ENCODE measurements at places on chromosomes 12 and 14. TPM values are rescaled to one million over a fixed set of nuclear protein-coding genes. Genes with fewer than 3 reads are reported as not detected.
A peak's percentile ranks its signal among the peaks of the same experiment; 100 is the strongest.

The M6PR gene
- total RNA-seq, result 141 TPM

The DNAH10 gene
- total RNA-seq, result 0.68 TPM

The SYNDIG1L gene
- 0.34 TPM for total RNA-seq

The IRAK3 gene
- total RNA-seq, result 4.5 TPM

The DENND5B gene
- total RNA-seq, result 32.3 TPM

The SPIC gene
- total RNA-seq, result not detected

The PRH2 gene
- not detected for total RNA-seq

DNA sequence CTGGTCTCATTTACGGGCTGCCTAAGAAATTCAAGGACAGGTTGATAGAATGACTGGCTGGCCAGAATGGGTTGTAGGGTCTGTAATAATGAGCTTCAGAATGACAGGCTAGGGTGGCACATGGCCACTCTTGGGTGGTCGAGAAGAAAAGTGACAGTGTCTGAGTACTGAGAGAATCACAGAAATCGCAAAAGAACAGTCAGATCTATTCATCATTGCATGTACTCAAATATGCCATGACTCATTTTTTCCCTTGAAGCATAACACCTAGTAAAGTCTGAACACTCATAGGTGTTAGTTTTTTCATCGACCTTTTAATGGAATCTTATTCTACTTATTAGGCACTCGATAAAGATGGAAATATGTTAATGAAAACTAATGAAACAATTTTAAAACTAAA, 37.8 kb upstream of the SEL1L start:
- DNase-seq, result no peak

DNA sequence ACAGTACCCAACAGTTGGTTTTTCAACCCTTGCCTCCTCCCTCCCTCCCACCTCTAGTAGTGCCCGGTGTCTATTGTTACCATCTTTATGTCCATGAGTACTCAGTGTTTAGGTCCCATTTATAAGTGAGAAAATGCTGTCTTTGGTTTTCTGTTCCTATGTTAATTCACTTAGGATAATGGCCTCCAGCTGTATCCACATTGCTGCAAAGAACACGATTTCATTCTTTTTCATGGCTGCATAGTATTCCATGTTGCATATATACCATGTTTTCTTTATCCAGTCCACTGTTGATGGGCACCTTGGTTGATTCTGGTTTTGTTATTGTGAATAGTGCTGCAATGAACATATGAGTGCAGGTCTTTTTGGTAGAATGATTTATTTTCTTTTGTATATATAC, 631.3 kb downstream of the MED13L start:
- DNase-seq, result no peak

DNA sequence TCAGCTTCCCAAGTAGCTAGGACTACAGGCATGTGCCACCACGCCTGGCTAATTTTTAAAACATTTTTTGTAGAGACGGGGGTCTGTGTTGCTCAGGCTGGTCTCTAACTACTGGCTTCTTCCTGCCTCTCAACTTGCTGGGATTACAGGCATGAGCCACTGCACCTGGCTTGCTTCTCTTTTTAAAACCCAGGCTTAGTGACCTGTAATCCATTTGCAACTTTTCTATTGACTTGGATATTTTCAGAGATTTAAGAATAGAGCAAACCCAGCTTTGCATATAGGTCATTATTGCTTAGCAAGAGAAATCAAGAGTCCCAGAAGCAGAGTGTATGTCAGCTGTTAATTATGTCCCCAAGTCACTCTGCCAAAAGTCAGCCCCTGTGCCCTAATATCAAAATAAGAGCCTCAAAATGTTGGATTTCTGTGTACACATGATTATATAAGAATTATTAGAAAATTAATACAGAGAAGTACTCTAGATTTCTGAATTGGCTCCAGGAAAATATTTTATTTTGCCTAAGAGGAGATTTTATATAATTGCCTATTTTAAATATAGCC, 24.9 kb downstream of the TCP11L2 start:
- no peak for DNase-seq

- DNase-seq, result no peak
These were observed 8.7 kb upstream of the DDX47 start for GRCh38 chr12:12804432-12804886.

- DNase-seq, result no peak
These were observed 13.7 kb upstream of the WNK1 start for GRCh38 chr12:738712-739111.

DNA sequence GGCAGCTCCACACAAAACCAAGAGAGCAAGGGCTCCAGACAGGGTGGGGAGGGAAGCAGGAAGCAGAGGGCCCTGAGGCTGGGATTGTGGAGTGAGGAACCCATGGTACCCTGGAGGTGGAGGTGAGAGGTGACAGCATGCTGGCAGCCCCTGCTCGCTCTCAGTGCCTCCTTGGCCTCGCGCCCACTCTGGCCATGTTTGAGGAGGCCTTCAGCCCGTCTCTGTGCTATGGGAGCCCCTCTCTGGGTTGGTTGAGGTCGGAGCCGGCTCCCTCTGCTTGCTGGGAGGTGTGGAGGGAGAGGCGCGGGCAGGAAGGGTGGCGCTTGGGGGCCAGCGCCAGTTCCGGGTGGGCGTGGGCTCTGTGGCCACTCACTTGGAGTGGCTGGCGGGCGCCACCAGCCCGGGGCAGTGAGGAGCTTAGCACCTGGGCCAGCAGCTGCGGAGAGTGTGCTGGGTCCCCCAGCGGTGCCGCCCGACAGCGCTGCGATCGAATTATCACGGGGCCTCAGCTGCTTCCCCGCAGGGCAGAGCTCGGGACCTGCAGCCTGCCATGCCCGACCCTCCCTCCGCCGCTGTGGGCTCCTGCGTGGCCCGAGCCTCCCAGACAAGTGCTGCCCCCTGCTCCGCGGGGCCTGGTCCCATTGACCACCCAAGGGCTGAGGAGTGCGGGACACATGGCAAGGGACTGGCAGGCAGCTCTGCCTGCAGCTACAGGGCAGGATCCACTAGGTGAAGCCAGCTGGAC, 196.0 kb downstream of the DACT1 start:
- no peak for DNase-seq

DNA sequence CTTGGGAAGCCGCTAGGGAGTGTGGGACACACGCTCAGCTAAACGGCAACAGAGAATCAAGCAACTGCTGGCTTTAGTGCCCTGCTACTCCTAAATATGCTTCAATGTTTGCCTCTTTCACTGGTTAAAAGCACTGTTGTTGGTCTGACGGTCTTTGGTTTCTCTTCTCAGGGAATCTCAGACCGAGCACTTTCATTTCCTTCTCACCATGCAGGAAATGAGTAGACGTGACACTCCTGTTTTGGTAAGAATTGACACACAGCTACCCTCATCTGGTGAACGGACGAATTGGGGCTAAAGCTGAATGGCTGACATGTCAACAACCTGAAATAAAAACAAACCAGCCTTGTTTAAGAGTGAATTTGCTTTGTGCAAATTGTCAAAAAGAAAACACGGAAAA, 57.5 kb upstream of the PIWIL1 start:
- no peak for DNase-seq

GRCh38 chr12:11023387-11023786, 967 bp upstream of the TAS2R19 start:
- no peak for DNase-seq

DNA sequence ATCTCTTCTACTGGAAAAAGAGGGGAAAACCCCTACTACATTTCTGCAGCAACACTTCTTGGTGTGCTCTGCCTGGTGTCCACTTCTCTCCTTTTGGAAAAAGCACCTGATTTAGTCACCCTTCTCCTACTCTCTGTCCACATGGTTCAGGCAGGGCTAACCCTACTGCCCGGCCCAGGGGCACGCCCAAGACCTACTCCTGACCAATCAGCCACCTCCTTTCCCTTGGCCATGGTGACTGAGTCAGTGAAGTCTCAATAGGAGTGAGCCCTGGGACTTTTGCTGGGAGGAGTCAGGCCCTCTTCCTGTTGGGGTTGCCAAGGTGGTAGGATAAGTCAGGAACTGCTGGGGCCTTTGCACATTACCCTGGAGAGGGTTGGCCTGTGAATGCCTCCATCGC, 52.5 kb upstream of the MYL2 start:
- no peak for DNase-seq

GRCh38 chr12:55686366-55687010, 21.2 kb downstream of the ITGA7 start:
- no peak for DNase-seq

DNA sequence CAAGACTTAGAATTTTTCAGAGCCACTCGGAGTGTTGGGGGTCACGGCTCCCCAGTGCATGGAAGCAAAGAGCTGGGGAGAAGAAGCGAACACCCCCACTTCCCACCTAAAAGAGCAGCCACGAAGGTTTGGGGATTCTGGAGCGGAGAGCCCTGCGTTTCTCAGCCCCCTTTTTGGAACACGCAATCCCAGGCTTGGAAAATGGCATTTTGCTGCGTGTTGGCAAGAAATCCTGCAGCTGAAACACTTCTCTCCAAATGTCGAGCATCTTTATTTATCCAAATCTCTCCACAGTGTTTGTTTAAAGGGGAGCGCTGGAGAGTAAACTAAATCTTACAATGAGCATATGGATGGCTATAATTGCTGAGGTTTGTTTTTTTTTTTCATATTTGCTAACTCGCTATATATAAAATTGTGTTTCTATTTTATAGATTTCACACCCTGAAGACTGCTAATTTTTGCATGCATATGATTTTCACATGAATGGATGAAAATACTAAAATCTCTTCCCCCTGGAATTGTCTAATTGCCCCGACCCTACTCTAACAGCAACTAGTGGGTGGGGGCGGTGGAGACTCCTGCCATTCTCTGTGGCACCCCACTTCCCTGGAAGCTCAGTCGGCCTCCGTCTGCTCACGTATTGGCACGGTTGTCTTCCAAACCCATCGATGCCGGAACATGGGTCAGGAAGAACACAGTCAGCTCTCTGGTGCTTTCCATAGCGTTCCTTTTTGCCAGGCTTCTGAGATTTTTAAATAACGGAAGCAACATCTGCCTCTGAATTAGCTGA, 120.5 kb downstream of the GCH1 start:
- no peak for DNase-seq

DNA sequence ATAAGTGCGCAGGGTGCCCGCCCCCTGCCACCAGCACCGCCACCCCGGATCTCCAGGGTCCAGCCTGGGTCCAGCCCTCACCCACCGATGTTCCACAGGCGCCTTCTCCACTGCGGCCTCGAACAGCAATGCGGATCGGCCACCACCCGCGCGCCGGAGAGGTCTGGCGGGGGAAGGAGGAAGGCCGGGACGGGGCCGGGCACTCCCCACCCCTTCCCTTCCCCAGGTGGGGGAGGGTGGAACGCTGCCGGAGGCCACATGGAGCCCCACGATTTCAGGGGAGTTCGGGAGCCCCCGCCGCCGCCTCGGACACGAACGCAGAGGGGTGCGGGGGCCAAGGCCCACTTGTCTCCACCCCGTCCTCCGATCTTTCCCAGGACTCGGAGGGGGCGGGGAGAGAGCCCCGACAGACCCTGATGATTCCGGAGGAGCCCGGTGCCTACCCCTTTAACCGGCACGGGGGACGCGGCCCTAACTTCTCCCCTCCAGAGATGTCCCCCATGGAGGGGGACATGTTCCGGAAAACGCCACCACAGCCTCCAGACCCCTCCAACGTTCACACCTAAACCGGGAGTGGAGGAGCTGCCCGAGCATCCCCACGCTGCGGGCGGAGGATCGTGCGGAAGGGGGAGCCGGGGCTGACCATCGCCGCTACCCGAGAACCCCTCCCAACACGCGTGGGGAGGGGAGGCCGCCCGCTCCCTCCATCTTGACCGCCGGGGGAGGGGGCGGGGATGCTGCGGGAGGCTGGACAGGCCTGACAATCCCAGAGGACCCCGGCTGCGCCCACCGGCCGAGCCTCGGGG, 1.1 kb downstream of the ATXN2 start:
- peak; percentile 30 for DNase-seq

DNA sequence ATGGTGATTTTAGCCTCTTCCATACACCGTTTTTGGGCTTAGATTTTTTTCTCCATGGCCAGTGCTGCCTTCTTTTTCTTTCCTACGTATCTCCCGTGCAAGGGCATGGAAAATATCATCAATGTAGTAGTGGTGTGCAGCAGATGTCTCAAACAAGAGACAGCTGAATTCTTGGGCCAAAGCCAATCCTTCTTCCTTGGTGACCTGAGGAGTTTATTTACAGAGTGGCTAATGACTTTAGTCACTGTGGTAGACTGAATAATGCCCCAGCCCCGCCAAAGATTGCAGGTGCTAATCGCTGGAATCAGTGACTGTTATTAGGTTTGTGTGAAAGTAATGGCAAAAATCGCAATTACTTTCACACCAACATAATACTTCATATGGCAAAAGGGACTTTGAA, 235.5 kb upstream of the NOS1 start:
- no peak for DNase-seq

GRCh38 chr14:61281948-61282275, 774 bp upstream of the TMEM30B start:
- no peak for DNase-seq

- no peak for DNase-seq
These were observed 200.1 kb downstream of the DAD1 start for GRCh38 chr14:22388669-22389595.

All from prostate gland (tissue), 2 donors.